ENCODE measurements at places on chromosomes 6 and 20.

- no peak for DNase-seq
Observed at GRCh38 chr20:433300-433975, 25.3 kb downstream of the RBCK1 start.

DNA sequence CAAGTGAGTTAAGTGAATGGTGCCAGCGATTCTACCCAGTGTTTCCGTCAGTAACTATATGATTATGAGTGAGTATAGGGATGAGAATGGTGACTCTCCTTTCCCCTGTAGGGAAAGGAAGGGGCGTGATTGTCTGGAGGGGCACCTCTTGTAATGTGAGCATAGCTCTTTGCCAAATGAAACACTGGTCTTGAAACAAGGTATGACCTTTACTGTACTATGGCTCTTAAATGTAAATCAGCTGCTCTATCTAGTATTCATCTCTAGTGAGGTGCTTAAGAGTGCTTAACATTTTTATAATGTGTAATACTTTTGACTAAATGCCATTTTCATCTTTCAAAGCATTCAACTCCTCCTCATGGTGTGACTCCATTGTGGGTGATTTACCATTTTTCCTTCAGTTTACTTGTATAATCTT, 11.0 kb downstream of the PANK2 start:
- DNase-seq: no peak

DNA sequence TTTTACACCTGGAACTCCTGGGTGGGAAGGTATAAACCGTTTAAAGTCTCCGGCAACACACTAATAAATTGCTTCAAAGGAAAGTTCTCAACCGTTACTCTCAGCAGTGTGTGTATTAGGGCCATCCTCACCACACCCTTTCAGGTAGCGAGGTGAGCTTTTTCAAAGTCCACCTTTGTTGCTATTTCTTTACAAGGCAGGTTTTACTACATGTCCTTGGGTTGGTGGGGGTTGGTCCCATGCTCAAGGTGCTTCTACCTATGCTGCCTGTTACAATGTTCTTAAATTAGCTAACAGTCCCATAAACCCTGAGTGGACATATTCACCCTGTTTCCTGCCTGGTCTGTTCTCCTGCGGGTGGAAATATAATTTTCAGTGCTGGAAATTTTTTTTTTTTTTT, 13.2 kb upstream of the OSER1 start:
- no peak for DNase-seq

GRCh38 chr6:125201961-125202729, 48.6 kb downstream of the TPD52L1 start:
- no peak for DNase-seq

- no peak for DNase-seq
Observed at GRCh38 chr6:151063352-151063751, 176.4 kb upstream of the AKAP12 start.

- DNase-seq: no peak
Observed at GRCh38 chr6:113344969-113345368, 512.2 kb upstream of the MARCKS start.

GRCh38 chr6:26629359-26629758, 30.2 kb downstream of the ZNF322 start:
- DNase-seq: no peak

- no peak for DNase-seq
Observed at GRCh38 chr20:33862709-33863403, 51.7 kb downstream of the CHMP4B start.

DNA sequence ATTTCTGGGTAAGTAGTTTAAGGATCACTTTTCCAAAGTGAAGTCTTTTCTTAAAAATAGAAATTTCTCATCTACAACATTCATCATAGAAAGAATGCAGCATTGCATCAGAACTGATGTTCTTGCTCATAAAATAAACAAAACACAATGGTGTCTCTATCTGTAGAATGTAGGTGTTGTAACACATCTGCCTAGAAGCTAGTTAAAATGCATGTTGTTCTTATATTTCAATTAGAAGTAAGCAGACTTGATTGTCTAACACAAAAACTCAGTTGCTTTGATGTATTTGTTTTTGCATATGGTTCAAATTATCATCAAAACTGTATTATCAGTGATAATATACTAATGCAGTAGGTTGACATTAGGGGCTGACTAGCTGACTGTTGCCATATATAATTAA, 654.7 kb upstream of the FLRT3 start:
- no peak for DNase-seq

DNA sequence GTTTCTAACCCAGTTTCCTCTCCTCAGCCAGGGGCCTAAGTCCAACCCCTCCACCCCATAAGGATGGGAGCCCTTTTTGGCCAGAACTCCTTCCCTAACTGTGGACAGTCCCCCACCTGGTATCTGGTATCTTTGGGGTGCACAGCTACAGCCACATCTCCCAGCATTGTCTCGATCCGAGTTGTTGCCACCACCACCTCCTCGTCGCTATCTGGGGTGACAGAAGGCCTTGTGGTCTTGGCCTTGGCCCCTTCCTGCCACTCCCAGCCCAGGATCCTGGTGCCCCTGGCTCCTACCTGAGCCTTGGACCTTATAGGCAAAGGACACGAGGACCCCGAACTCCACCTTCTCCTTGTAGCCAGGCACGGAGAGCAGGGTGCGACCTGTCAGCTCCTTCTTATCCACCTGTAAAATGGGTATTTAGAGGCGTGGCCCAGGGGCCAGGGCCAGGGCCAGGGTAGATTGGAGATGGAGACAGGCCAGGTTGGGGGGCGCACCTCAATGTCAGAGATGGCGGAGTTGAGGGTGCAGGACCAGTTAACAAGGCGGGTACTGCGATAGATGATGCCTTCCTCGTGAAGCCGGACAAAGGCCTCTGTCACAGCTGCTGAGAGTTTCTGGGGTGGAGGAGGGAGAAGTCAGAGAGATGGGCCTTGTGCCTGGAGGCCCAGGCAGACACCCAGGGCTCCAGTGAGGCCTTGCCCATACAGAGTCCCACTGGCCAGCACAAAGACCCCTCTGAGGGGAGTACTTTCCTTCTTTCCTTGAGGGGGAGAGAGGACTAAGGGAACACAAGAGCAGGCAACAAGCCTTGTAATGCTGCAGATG, 7.2 kb upstream of the VWA7 start:
- DNase-seq: no peak

GRCh38 chr6:84258268-84258667, 30.8 kb upstream of the CEP162 start:
- no peak for DNase-seq

DNA sequence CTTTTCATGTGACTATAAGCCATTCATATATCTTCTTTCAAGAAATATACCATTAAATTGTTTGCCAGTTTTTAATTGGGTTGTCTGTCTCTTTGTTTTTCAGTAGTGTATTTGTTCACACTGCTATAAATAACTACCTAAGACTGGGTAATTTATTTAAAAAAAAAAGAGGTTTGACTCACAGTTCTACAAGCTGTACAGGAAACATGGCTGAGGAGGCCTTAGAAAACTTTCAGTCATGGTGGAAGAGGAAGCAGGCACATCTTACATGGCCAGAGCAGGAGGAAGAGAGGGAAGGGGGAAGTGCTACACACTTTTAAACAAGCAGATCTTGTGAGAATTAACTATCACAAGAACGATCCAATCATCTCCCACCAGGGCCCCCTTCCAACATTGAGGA, 255.3 kb downstream of the EPM2A start:
- no peak for DNase-seq

DNA sequence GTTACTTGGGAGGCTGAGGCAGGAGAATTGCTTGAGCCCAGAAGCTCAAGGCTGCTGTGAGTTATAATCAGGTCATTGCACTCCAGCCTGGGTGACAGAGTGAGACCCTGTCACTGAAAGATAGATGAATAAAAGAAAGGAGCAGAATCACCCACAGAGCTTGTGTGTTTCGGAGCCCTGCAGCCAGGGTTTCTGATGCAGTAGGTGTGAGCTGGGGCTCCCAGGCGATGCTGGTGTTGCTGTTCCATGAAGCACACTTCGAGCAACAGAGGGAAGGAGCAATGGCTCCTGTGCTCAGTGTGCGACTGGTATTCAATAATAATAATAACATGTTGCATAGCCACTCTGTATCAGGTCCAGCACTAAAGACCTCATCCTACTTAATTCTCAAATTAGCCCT, 197.5 kb upstream of the CST7 start:
- DNase-seq: no peak

DNA sequence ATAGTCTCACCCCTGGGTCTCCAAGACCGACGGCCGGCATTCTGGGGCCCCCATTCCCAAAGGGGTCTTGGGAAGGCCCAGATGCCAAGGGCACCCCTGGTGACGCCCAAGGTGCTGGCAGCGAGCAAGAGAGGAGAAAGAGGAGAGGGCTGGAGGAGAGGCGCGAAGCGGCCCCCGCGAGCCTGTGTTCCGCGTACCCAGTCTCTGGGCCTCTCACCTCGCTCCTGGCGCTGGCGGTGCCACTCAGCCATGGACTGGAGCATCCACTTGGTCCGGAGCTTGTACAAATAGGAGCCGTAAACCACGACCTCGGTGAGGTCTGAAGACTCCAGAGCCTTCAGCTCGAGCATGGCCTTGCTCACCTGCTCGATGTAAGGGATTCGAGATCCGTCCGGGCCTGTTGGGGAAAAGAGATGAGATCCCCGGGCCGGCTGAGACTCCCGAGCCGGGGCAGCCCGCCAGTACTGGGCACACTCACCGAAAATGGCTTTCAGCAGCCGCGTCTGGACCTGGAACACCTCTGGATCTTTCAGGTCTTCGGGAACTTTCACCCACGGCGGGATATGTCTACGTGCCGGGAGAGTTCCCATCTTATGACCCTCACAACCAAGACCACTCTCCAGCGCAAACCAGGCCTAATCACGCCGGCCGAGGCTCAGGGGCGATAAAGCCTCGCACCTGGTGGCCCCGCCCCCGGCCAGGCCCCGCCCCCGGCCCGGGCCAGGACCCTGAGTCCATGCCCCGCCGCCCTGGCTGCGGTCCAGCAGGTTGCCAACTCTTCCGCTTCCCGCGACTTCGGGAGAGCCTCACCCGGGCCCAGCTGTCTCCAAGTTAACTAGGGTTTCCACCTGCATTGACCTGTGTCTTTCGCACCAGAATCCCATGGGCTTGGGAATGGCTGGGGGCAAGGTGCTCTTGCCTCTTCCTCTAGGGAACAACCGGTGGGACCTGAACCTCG, at the start of gene DPPA5:
TSS of gene DPPA5 (minus strand) at position 641 of the 958 bp plus-strand sequence. CDS start at position 590, 51 bp downstream.
- DNase-seq: no peak

All from GDM1 (cell line).